ENCODE measurements at places on chromosomes 2 and 18.

DNA sequence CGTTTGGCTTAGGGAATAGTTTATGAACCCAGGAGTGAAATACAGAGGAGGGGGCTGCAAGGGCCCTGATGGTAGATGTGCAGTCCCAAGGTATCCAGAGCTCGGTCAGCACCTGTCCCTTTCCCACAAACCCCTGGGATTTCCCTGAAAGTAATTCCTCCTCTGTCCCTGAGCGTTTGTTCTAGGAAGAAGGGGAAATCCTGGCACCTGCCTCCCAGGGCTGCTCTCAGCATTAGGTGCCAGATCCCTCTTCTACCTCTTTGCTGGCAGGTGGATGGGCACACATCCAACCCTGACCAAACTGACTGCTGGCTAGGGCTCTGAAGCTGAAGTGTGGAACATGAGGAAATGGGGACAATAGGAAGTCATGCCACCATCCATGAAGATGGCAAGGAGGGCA is 824.0 kb downstream of the SLC4A3 start:
- no peak for DNase-seq

DNA sequence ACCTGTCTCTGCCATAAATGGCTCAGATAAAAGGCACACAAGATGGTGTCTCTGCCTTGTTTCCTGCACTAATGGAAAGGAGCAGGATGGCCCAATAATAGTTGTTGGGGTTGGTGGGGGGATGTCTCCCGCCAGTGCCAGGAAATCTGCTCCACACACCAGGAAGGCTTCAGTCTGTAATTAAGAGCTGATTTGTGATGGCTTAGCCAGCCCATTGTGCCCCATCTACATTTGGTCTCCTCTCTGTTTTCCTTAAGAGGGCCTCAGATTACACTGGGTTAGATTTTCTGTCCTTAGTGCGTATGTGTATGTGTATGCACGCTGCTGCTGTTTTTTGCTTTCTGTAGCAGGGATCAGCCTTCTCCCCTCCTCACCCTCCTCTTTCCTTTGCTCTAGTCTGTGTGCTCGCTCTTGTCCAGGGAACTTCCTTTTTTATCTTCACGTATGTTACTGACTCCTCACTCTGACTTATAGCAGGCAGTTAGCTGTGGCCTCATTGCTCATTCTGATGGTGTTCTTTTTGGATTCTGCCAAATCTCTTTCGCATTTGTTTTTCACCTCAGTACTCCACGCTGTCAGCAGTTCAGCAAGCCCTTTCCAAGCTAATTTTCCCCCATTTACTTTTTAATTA is 33.4 kb upstream of the MGAT5 start:
- DNase-seq, result no peak

DNA sequence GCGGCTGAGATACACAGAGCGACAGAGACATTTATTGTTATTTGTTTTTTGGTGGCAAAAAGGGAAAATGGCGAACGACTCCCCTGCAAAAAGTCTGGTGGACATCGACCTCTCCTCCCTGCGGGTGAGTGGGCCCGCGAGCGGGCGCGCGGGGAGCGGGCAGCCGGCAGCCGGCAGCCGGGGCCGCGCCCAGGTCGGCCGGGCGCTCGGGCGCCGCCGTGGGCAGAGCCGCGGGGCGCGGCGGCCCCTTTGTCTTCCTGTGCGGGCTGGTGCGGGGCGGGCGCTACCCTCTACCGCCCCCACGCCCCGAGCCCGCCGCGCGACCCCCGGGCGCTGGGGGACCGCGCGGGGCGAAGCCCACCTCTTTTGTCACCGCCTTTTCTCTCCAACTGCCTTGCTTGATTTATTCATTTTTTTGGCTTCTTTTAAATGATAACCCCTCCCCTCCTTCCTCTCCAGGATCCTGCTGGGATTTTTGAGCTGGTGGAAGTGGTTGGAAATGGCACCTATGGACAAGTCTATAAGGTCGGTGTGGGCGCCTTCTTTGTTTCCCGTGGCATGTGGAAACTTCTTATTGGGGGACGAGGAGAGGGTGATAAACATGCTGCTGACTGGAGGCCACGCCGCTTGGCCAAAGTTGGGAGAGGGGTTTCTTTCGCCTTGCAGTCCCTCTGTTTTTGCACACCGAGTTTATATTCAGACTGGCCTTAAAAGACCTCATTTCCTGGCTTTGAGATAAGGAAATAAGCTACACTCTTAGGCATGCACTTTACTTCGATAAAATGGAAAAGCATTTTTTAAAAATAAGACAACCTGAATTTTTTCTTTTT is 722 bp downstream of the MAP4K4 start:
- DNase-seq, result no peak

- no peak for DNase-seq
These were observed 57.6 kb downstream of the CRIM1 start for GRCh38 chr2:36413218-36413617.

DNA sequence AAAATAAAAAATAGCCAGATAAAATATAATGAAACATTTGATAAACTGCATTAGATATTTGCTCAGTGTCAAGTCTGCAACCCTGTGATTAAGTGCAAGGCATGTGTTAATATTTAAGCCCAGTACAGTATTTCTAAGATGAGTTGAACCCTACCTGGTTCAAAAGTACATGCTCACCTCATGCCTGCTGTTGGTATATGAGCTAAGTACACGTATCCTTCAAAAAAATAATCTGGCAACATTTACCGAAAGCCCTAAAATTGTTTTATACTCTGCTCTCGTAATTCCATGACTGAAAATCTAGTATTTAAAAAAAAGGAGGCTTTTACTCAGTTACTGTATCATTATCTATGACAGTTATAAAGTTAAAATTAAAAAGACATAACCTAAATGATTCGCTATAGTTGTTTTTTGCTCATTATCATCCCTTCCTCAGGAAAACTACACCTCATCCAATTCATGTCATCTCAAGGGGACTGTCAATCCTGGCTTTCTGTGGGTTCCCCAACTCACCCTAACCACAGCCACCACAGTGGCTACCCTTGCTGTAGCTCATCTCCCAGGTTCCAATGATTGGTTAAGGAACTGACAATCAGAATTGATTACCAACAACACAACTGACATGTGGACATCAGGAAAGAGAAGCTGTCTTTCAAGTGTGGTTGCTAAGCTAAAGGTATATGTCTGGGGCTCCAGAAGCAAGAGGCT is 10.6 kb downstream of the TLK1 start:
- DNase-seq, result no peak

DNA sequence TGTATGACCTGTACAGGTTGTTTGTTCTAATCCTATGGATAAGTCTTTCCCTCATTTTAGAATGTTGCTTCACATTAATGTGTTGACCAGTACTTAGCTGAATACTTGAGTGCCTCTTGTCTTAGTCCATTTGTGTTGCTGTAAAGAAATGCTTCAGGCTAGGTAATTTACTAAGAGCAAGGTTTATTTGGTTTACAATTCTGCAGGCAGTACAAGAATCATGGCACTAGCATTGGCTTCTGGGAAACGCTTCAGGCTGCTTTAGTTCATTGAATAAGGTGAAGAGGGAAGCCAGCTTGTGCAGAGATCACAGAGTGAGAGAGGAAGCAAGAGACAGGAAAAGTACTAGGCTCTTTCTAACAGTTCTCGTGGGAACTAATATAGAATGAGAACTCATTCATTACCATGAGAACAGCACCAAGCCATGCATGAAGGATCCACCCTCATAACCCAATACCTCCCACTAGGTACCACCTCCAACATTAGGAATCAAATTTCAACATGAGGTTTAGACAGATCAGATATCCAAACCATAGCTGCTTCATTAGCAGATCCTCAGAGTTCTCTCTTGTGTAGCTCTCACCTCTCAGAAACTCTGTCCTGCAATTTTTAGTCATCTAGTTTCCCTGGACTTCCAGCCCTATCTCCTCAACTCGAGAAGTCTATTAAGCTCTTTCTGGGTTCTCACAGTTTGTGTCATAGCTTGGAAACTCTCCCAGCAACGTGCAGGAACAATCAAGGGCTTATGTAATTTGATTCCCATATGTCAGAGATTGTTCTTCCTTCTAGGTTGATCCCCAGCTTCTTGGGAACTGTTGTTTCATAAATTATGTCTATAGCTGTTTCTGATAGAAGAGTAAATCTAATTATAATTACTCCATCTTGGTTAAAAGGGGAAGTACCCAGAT is 2082.3 kb upstream of the CELF4 start:
- DNase-seq, result peak; percentile 30

Measured in NCI-H510A (cell line).